ENCODE measurements at places on chromosomes 1 and 21. TPM values are rescaled to one million over a fixed set of nuclear protein-coding genes. Genes with fewer than 3 reads are reported as not detected.

The ELAPOR1 gene
- polyA plus RNA-seq = 0.27 TPM

The NBL1 gene
- polyA plus RNA-seq = 25.9 TPM

The TRNP1 gene
- 1.2 TPM for polyA plus RNA-seq

The KLF17 gene
- not detected for polyA plus RNA-seq
